ENCODE measurements at places on chromosomes 5 and 9.

DNA sequence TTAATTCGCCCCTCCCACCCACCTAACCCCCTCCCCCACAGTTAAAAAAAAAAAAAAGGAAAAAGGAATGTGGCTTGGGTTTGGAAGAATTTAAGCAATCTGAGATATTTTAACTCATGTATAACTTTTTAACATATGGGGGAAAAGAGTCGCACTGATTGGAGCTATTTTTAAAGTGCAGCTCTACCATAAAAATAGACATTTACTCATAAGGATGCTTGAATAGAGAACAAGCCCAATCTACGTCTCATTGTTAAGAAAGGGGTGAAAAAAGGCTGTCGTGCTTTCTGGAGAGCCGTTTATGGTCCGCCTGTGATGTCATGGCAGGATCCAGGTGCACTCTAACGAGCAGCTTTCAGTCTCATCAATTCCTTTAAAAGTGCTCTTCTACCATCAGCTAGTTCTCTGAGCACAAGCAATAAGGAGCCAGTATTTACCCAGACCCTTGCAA, 142.4 kb downstream of the ELAVL2 start:
- no peak for DNase-seq

- no peak for DNase-seq
Observed at GRCh38 chr5:127723571-127723970, 20.4 kb downstream of the CCDC192 start.

DNA sequence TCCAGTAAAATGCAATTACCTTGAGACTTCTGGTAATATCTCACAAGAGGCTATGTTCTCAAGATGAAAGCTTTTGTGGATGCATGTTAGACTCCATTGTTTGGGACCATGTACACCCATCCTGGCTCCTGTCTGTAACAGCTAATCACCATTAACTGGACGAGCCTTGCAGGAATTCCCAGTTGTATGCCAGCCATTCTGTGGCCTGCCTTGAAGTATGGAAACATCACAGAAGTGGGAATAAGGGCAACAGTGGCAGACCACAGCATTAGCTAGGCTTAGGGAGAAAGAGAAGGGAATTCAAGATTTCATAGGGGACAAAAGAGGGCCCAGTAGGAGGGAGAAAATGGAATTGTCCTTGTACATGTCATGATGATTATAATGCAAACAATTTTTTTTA, 79.0 kb downstream of the RORB start:
- DNase-seq = no peak

- no peak for DNase-seq
Observed at GRCh38 chr5:162485666-162486292, 418.2 kb downstream of the GABRG2 start.

GRCh38 chr9:95175523-95175922, 142.0 kb downstream of the FANCC start:
- DNase-seq = no peak

GRCh38 chr9:118563677-118564076, 805.6 kb downstream of the BRINP1 start:
- peak; percentile 53 for DNase-seq

- DNase-seq = peak; percentile 18
Observed at GRCh38 chr5:124103671-124104070, 591.7 kb downstream of the CSNK1G3 start.

- no peak for DNase-seq
Observed at GRCh38 chr5:142784401-142784955, 14.3 kb downstream of the ARHGAP26 start.
